Natural killer cell treated with Interleukin-12 subunit alpha and Interleukin-12 subunit beta and Interleukin-15 and Interleukin-18, amount 100 ng/mL, for 72 hours (primary cell): ENCODE measurements at places on chromosomes 1 and 21.

DNA sequence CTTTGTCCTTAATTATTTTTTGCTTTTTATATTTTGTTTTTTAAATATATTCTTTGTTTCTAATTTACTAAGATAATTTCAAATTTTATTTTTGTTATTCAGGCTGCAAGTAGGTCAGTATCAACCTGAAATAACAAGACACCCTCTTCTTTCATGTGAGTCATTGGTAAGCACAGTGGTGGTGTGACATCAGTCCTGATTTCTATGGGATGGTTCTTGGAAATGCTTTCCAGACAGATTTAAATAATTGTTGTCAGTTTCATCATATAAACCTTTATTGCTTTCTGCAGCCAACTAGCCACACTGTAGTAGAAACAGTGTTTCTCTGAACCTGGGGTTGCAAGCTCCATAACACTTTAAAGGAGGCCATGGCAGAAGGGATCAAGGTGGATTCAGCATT lies 157.5 kb upstream of the C21orf91 start:
- no peak for DNase-seq

GRCh38 chr1:171434717-171435346 lies 50.5 kb upstream of the PRRC2C start:
- DNase-seq = no peak

DNA sequence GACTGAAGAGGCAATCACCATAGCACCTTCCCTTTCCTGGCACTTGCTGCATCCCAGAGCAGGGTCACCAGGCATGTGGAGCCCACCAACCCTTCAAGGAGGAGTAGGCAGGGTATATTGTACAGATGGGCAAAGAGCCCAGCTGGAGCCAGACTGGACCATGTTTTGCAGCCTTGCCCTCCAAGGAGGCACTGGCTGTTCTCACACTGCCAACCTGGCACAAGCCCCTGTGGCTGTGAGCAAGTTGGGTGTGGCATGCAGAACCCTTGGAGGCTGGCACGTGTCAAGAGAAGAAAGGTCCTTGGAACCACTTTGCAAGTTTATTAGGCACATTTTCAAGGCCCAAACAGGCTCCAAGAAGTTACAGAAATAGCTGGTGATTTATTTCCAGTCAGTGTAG lies 146.4 kb downstream of the FOXD2 start:
- DNase-seq = no peak

DNA sequence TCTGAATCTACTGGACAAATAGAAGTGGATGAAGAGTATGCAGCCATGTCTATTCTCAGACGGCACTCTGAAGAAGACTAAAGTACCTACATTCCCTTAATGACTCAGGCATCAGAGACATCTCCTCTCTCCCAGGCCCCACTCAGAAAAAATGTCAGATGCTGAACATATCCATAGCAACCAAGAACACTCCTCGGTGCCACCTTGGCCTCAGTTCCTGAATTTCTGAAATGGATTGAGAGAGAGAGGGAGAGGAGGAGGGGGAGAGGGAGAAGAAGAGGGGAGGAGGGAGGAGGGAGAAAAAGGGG lies 16.0 kb upstream of the OVAAL start:
- no peak for DNase-seq

DNA sequence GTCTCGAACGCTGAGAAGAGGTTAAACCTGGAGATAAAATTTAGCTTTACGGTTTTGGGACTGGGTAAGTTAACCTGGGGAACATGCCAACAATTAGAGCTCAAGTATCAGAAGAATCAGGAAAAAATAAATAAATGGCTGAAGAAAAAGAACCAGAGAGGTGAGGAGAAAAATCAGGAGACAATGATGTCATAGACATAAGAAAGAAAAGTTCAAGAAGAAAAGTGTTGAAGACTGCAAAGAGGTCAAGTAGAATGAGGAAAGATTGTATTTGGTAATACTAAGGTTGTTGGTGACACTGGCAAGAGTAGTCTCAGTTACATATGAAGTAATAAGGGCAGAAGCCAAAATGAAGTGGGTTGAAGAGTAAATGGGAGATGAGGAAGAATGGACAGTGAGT lies 26.0 kb downstream of the CDKN2C start:
- no peak for DNase-seq

GRCh38 chr1:117571496-117571895 lies 34.4 kb upstream of the TENT5C start:
- no peak for DNase-seq

- DNase-seq = no peak
These were observed 10.7 kb upstream of the NTPCR start for GRCh38 chr1:232939748-232940147.

DNA sequence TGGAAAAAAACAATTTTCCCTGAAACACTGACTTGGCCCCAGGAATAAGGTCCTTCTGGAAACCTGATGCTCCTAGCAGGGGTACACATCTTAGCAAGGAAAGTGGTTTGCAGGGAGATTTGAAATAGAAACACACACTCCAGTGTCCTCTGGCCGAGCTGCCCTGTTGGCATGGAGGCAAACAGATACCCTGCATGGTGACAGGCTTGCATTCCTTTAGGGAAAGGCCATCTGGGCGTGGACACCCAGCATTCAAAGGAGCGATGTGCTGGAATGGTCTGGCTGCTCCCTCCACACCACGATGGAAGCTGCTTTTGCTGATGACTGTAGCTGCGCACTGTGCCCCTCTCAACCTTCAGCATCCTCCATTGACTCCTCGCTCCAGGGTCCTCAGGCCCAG lies 41.5 kb upstream of the BCAR3 start:
- DNase-seq = no peak
